NK-92 treated with Interleukin-12 subunit alpha and Interleukin-12 subunit beta, amount 100 ng/mL, for 24 hours (cell line): ENCODE measurements at places on chromosomes 1 and 21.

- DNase-seq: no peak
Observed at GRCh38 chr1:62263814-62264353, 55.4 kb downstream of the KANK4 start.

- no peak for DNase-seq
Observed at GRCh38 chr1:201471772-201472171, 2.8 kb upstream of the PHLDA3 start.

DNA sequence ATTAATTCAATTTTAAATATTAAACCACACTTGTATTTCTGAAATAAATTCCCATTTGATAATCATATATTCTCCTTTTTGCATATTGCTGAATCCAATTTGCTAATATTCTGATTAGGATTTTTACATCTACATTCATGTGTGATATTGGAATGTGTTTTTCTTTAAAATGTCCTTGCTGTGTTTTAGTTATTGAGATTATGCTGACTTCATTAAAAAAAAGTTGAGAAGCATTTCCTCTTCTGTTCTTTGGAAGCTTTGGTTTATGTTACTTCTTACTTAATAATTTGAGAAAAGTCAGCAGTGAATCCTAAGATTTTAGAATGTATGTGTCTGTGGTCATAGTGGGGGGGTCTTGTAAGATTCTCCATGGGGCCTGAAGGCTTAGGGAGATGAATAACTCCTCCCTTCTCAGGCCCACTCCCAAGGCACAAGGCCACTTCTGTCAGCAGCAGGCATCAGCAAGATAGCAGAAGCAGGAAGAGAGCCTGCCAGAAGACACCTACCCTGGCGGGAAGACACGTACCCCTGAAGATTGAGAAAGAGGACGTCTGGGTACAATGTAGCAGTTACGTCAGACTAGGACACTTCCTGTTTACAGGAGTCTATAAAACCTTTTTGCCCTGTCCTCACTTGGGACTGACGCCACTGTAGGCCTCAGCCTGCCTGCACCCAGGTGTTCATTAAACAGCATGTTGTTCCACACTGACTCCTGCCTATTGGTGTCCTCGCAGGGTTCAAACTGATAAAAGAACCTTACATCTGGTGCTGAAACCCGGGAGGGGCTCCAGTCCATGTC lies 56.9 kb downstream of the ODF2L start:
- DNase-seq: no peak

GRCh38 chr21:20591284-20591683 lies 406.9 kb upstream of the NCAM2 start:
- DNase-seq: no peak

GRCh38 chr1:106447466-106447865 lies 609.0 kb upstream of the PRMT6 start:
- DNase-seq: no peak

DNA sequence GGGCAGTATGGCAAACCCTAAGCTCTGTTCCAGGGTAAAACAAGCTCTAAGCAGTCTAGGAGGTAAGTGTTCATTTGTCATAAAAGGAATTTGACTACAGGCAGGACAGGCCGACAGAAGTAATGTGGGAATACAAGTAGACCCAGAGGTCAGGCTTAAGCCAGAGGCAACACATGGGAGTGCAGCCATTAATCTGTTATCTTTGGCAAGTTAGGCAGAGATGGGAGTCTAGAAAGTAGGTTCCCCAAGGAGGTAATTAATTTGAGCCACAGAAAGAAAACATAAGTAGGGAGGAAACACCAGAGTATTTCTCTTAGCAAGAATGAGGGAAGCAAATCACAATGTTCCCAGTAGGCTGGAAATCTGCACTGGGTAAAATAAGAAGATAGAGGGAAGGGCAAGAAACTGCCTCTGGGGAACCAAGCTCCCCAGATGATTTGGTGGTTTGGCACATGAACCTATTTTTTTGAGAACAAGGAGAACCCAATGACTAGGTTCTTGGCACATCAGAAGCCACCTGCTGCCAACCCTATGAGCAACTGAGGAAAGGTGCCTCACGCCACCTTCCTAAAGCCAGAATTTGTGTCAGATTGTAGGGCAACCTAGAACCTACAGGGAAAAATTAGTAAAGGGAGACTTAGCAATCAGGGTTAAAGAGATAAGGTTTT lies 636.4 kb upstream of the PLXNA2 start:
- no peak for DNase-seq

- DNase-seq: no peak
Observed at GRCh38 chr1:54325703-54326461, 80.3 kb downstream of the SSBP3 start.

- no peak for DNase-seq
Observed at GRCh38 chr21:38743772-38744529, 61.8 kb upstream of the ETS2 start.

DNA sequence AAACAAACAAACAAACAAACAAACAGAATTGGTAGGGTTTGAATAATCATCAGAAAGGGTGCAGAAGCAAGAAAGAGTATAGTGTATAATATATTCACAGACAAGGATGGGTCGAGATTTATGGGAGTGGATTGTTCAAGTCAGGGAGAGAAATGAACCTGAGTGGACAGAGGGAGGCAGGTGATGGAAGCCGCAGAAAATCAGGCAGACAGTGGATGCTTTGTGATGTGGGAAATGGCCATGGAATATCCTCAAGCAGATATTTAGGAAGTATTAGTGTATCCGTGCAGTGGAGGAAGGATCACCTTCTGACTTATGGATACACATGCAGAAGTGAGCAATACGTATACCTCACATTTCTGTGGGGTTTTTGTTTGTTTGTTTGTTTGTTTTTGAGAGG lies 14.0 kb upstream of the SLC45A1 start:
- DNase-seq: no peak

- no peak for DNase-seq
Observed at GRCh38 chr1:2516124-2516523, 10.3 kb downstream of the PANK4 start.
